AG10803 (cell line): ENCODE measurements at places on chromosomes 2 and 18.

DNA sequence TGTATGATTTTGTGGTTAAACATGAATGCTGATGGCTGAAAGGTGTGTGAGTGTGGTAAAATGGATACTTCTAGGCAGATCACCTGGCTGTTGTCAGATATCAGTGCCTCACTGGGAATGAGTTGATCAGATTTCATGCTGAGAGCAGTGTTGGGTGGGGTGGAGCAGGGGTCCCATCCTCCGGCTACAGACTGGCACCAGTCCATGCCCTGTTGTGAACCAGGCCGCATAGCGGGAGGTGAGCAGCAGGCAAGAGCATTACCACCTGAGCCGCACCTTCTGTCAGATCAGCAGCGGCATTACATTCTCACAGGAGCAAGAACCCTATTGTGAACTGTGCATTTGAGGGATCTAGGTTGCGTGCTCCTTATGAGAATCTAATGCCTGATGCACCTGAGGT is 78.7 kb downstream of the GLI2 start:
- DNase-seq, result no peak

DNA sequence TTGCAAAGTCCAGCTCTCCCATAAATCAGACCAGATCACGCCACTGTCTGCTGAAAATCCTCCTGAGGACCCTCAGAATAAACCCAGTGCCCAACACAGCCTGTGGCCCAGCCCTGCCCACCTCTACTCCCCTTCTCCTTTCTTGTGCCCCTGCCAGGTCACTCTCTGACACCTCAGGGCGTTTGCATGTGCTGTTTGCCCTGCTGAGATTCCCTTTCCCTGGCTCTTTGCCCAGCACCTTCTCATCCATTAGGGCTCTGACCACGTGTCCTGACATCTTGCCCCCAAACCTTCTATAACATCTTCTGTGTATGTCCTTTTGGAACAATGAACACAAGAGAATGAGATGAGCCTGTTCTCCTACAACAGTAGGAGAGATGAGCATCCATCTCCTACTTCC is 18.5 kb upstream of the NMUR1 start:
- DNase-seq, result no peak

- peak; percentile 72 for DNase-seq
Measured at GRCh38 chr2:127226520-127227263, 6.6 kb upstream of the CYP27C1 start.

DNA sequence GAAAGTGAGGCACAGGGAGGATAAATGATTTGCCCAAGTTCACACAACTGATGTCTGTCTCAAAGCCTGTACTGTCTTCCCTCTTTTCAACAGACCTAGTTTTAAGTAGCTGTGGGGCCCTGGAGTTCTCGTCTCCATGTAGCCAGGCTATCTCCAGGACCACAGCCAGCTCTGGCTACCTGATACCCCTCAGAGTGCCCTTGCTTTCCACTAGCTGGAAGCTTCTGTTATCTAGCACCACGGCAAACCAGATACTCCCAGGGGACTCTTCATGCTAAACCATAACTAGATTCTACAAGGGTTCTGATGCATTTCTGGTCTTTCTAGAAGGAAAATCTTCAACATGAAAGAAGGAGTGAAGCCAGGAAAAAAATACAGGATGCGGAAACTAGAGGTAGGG is 137.3 kb downstream of the GALNT14 start:
- DNase-seq, result no peak

DNA sequence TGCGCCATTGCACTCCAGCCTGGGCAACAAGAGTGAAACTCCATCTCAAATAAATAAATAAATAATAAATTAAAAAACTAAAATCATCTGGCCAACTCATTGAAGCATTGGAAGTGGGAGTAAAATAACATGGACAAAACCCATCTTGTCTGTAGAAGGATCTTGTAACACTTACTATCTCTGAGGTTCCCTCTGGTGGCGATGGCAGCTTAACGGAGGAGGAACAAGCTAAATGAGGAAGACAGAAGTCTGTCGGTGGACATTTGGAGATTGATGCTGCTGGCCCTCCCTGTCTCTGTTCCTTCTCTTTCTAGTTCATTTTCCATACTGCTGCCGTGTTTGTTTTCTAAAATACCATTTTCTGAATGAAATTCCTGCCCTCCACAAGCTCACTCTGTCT is 43.4 kb downstream of the ZCCHC2 start:
- DNase-seq, result peak; percentile 36

GRCh38 chr18:45830917-45831316 is 5.4 kb downstream of the SIGLEC15 start:
- no peak for DNase-seq

- no peak for DNase-seq
Measured at GRCh38 chr2:208440716-208441115, 34.1 kb downstream of the PTH2R start.

DNA sequence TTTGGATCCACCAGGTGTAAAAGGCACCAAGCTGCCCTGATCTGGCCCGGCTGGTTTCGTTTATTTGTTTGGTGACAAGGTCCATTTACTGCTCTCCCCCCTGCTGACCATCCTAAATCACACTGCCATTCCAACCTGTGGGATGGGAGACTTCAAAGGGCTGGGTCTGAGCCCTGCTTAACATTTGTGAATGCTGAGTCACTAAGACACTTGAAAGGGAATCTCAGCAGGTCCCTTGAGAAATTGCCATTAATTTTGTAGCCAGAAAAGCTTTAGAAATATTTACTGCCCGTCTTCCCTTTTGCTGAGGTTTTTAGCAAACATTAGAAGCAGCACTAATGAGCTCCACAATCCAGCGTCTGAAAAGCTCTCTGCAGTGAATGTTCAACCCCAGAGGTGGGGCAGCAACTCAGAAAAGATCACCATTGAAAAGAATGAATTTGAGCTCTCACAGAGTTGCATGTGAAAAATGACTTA is 133.8 kb downstream of the ARL4C start:
- DNase-seq, result peak; percentile 70

DNA sequence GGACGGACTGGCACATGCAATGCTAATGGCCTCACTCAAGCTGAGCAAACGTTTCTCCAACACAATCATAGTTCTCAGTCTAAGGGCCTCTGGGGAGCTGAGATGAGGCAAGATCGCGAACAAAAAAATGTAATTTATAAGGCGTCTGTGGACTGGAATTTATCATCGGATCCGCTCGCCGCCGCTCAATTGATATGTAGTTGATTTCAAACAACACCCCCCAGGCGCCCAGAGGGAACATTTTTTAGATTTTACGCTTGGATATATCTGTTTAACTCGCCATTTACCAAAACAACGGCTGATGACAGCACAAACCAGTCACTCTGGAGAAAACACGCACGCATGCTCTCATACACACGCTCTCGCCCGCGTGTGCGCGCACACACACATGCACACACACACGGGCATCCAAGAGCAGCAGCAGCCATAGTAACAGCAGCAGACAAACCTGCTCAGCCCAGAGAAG is 335.8 kb downstream of the SMAD2 start:
- no peak for DNase-seq

DNA sequence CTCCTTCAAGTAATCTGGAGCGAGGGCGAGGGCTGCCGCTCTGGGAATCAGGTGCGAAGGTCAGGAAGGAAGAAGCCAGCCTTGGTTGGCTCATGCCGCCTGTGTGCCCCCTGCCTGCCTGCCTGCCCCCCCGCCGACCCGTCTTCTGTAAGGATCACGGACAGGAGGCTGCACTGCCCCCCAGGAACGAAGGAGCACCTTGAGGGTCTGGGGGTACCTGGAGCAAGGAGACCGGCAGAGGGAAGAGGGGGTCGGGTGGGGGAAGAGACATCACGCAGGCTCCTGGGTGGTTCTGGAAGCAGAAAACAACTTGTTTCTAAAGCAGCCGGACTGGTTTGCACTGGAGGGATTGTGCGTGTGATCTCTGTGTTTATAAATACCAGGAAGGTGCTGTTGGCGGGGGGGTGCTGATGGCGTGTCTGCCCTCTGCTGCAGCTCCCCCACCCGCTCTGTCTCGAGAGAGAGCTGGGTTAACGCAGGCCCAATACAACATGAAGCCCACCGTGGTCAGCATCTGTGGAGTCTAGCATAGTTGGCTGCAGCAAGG is 1.7 kb downstream of the FOSL2 start:
- DNase-seq, result peak; percentile 76

DNA sequence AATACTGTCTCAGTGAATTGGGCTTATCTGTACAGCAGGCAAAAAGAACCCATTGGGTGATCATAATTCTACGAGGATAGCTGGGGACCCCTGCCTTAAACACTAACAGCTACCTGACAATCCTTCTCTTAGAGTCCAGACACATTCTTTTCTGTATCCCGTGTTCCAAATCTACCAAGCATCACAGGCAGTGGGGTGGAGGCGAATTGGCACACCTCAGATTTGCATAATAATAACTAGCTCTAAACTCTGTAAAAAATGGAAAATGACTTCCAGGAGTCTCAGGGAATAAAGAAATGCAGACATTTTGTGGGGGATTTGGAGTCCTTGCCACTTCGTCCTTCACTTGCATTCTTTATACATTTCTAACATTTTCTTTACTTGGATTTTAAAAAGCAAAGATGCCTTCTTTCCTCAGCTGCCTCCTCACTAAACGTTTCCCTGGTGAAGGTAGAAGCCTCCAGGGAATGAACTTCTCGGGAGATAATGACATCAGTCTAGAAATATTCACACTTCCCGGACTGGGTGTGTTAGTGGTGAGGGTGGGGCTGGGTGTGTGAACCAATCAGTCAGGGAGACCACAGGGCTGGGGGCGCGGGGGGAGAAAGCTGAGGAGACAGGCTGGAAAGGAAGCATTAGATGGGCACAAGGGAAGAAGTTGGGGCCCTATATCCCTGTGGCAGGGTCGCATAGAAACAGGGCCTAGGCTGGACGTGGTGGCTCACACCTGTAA is 59.1 kb upstream of the BOD1L2 start:
- DNase-seq, result no peak

GRCh38 chr18:36427369-36427768 is 129.9 kb downstream of the FHOD3 start:
- DNase-seq, result no peak

- DNase-seq, result no peak
Measured at GRCh38 chr2:74537140-74537539, 7.4 kb downstream of the HTRA2 start.

- DNase-seq, result no peak
Measured at GRCh38 chr18:56632070-56633022, 6.0 kb downstream of the TXNL1 start.

- peak; percentile 53 for DNase-seq
Measured at GRCh38 chr2:209391776-209392401, 32.0 kb upstream of the MAP2 start.

DNA sequence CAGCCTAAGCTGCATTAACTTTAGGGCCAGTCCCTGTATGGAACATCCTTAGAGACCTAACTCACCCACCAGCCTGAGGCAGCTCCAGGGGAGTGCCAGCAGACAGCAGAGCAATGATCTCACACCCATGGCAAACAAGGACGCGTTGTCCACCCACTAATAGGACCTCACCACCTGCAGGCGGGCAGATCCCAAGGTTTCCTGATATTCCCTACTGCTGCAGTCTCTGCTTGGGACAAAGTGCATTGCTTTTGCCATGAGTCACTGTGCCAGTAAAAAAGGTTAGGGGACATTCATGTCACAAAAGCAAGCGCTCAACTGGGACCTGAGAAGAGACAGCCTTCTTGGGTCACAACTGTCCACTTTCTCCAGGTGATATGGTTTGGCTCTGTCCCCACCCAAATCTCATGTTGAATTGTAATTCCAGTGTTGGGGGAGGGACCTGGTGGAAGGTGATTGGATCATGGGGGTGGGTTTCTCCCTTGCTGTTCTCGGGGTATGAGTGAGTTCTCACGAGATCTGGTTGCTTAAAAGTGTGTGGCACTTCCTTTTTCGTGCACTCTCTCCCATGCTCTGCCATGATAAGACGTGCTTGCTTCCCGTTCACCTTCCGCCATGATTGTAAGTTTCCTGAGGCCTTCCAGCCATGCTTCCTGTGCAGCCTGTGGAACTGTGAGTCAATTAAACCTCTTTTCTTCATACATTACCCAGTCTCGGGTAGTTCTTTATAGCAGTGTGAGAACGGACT is 160.2 kb downstream of the MIB1 start:
- no peak for DNase-seq

DNA sequence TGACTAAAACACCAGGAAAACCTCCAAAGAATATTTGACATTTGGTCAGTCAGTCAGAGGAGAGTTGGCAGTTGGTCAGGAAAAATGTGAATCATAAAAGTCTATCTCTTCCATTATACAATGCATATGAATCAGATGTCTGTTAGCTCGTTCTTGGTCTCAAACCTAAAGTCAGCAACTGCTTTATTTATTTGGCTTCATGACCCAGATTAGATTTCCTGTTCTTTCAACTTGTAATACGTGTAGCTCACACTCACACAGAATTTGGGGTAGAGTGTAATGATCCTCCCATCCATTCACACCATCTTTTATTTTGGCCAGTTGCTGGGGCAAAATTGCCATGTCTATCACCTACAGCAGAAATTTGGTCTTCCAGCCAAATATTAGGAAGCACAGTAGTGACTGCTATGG is 81.9 kb upstream of the COL5A2 start:
- DNase-seq, result peak; percentile 54

DNA sequence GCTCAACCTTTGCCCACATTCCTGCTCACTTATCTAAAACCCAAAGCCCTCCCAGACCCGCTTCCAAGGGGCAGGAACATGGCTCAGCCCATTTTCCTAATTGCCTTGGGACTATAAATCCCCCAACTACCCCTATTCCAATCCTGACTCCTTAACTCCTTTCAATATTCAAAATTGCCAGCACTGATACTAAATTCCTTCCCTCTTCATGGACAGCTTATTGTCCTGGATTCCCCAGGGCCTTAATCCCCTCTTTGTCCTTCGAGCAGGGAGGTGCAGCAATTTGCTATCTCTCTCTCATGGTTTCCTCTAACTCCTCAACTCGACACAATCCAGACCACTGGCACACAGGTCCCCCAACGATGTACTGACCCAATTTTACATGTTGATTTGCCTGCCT is 99.1 kb downstream of the SLC25A12 start:
- DNase-seq, result no peak

DNA sequence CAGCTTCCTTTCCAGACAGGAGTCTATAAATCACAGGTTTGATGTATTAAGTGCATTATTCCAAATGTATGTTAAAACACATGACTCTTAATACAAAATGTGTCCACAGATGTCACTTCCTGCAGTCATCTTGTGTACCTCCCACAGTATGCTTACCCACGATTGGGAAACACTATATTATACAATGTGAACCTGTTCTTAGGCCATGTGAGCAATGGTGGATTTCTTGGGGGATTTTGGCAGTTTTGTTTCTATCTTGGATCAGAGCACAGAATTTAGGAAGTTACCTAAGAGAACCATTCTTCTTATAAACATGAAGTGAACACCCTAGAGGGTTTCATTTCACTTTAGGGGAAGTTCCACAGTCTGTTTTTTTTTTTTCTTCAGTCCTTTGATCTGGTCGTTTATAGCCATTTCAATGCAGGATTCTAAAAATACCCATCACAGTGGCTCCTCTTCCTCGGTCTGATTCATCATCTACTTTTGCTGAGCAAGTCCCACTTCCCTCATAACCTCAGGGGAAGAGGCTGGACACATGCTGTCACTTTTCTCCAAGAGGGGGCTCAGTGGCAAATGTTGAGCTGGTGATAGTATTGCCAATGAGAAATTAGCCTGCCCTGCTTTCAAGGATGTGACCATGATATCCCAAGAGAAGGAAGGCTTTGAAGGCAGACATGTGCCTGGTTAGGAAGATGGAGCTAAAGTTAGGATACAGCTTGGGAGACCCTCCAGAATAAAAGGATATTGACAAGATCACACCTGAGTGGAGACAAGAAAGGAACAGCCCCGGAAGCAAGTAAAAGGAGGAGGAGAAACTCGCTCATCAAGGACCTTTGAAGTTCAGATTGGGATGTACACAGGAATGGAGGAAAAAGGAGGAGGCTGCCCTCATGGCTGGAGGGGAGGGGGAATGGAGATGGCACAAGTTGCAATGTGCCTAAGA is 22.6 kb downstream of the PLEK start:
- no peak for DNase-seq

GRCh38 chr2:72934683-72935610 is 17.6 kb downstream of the EMX1 start:
- DNase-seq, result no peak
